CD8-positive, alpha-beta memory T cell (primary cell): ENCODE measurements at places on chromosomes 5 and 9. TPM values are rescaled to one million over a fixed set of nuclear protein-coding genes. Genes with fewer than 3 reads are reported as not detected.

GRCh38 chr5:157198277-157198986, 17.8 kb downstream of the ITK start:
- peak; percentile 32 for DNase-seq

DNA sequence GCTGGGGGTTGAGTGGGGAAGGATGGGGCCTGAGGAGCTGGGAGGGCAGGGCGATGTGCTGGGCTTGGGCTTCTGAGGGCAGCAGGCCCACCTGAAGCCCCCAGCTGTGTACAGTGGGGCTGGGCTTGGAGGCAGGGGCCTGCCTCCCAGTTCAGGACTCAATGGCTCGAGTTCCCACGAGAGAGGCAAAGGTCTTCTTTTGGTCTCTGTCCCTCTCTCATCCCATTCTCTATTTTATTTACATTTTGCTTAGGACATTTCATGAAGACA, 180.6 kb downstream of the MACROH2A1 start:
- DNase-seq = no peak

The SPINK13 gene
- total RNA-seq = not detected

DNA sequence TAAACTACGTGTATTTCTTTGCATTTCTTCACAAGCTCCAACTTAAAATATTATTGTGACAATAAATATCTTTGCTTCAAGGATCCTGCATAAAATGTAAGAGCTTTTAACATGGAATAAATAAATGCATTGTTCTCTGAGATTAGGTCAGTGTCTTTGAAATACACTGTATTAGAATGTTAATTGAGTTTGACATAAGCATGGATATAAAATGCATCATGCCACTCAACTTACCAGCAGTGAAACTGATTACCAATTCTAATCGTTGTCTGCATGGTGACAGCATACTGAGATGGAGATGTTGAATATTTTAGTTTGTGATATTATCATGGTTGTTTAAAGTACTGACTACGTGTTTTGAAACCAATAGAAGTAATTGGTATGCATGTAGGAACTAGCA, 555.3 kb upstream of the ZNF608 start:
- DNase-seq = no peak

- DNase-seq = no peak
These were observed 211.1 kb upstream of the ACTBL2 start for GRCh38 chr5:57693488-57694305.

The GARIN3 gene
- 0.50 TPM for total RNA-seq

GRCh38 chr9:98931600-98932389, 11.9 kb upstream of the COL15A1 start:
- DNase-seq = no peak

DNA sequence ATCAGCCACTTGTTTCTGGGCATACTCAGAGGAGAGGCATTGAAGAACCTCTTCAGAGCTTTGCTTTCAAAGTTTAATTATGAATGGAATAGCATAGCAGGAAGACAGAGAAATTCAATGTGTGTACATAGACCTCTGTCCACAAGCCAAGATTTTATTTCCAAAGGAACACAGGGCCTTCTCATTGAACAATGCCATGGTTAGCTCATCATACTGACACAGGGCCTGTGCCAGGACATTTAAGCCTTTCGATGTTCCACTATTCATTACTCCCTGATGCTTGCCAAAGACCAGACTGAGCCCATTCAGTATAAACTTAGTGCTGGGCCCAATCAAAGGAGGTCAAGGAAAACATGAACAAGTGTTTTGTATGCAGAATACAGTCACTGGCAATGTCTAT, 280.8 kb downstream of the FBXL17 start:
- DNase-seq = no peak

DNA sequence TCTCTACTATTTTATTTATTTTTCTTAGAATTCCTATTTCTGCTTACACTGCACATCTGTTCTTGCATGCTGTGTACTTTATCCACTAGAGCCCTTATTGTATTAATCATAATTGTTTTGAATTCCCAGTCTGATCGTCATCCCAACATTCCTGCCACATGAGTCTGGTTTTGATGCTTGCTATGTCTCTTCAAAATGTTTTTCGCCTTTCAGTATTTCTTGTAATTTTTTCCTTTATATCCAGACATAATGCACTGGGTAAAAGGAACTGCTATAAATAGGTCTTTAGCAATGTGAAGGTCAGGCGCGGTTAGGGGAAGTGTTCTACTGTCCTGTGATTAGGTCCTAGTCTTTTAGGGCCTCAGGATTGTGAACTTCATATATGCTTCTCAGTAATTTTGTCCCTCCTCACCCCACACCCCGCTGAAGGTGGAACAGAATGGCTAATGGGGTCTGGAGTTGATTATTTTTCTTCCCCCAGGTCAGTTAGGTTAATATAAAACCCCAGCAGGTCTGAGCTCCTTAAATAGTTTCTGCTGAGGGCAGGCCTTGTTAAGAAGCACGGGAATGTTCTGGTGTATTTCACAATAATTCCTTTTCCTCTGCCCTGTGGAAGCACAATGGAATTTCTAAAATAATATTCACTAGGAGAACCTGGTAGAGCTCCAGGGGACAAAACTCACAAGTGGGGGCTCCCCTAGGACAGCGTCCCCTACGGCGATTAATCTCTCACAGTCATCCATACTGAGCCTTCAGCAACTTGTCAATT, 146.6 kb upstream of the TUT7 start:
- no peak for DNase-seq

- DNase-seq = no peak
These were observed 91.4 kb upstream of the RAI14 start for GRCh38 chr5:34564710-34565235.
